ENCODE measurements at places on chromosomes 12 and 14. TPM values are rescaled to one million over a fixed set of nuclear protein-coding genes. Genes with fewer than 3 reads are reported as not detected.

The IFNG-AS1 gene
- total RNA-seq, result not detected

The C14orf180 gene
- not detected for total RNA-seq

The BICDL1 gene
- total RNA-seq, result not detected

The FOXA1 gene
- not detected for total RNA-seq

The WSCD2 gene
- not detected for total RNA-seq

The SYT1 gene
- total RNA-seq, result 22.9 TPM

The EMP1 gene
- total RNA-seq, result 201 TPM

The C12orf54 gene
- not detected for total RNA-seq

The ASB8 gene
- total RNA-seq, result 16.6 TPM

The PIWIL1 gene
- total RNA-seq, result not detected

The INSM2 gene
- total RNA-seq, result not detected

The SLC4A8 gene
- total RNA-seq, result 0.08 TPM

The PTHLH gene
- total RNA-seq, result 0.83 TPM
